ENCODE measurements at places on chromosomes 3 and 15.

- no peak for DNase-seq
These were observed 7.4 kb downstream of the STARD9 start for GRCh38 chr15:42582569-42583375.

DNA sequence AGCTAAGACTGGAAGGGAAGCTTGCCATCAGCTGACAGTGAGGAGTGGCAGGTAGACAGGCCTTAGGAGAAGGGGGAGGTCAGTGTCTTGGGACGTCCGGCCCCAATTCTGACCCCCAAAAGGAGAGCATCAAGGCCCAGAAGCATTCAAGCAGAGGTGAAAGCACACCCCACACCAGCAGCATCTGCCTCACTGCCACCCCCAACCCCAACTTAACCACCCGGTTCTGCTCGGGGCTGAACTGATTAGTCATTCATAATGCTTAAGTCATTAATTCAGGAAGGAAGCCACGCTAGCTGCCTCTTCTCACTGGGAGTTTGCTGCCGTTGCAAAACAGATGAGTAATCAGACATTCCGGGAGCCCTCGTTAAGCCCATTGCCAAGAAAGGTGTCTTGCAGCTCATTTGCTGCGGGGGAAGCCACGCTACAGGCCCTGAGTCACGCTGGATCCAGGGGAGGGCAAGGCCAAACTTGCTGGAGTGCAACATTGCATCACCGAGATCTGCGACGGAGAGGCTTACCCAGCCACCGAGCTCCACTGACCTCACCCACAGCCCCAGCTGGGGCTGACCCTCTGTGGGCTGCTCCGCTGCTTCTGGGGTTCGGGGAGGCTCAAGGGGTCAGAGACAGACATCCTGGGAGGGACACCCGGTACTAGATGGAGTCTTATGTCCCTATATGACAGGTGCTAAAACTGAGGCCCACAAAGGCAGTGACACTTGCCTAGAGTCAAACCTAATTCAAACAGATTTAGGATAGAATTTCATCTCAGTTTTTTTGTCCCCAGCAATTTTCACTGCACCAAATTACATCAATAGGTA, 46.4 kb upstream of the HES1 start:
- peak; percentile 27 for DNase-seq

- no peak for DNase-seq
These were observed 5.3 kb downstream of the ARL6IP5 start for GRCh38 chr3:69090021-69090420.

DNA sequence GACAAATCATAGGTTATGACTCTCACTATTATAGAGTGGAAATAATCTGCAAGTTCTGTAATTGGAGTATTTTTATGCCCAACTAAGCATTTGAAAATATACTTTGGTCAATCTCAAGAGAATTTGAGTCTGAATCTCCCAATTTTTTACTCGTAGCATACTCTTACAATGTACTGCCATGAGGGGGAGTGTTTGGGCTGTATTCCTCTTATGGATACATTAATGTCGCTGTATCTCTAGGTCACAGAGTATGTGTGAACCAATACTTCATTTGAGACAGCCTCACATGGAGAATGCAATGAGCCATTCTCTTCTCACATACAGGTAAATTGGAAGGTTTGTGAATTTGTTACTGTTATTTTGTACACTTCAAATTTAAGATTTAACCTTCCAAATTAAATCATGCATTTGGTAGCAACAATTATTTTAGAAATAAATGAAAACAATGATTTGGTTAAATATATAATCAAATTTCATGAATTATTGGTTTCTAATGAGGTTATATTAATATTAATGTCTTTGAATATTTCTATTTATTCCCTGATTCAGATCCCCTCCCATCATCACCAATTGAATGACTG, 5.5 kb upstream of the CD200 start:
- DNase-seq: peak; percentile 74

DNA sequence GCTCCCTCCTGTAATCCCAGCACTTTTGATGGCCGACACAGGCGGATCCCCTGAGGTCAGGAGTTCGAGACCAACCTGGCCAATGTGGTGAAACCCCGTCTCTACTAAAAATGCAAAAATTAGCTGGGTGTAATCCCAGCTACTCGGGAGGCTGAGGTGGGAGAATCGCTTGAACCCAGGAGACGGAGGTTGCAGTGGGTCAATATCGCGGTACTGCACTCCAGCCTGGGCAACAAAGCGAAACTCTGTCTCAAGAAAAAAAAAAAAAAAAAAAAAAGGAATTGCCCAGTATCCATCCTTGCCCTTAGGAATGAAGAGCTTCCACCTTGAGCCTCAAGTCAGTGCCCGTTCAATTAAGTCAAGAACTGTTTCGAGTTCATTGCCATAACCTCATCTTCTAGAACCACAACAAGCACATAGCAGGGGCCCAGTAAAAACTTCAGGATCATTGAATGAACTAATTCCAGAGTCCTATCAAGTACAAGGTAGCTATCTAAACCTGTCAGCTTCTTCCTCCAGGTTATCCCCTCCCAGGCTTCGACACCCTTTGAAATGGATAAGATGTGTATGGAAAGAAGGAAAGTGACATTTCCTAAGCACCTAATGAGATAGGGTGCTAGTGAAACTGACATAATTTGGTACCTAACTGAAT, 826 bp downstream of the DBR1 start:
- DNase-seq: no peak

Measured in CD4-positive, alpha-beta T cell treated with Interleukin-17A for 1 hour (primary cell).